B cell (primary cell): ENCODE measurements at places on chromosomes 13 and 19.

DNA sequence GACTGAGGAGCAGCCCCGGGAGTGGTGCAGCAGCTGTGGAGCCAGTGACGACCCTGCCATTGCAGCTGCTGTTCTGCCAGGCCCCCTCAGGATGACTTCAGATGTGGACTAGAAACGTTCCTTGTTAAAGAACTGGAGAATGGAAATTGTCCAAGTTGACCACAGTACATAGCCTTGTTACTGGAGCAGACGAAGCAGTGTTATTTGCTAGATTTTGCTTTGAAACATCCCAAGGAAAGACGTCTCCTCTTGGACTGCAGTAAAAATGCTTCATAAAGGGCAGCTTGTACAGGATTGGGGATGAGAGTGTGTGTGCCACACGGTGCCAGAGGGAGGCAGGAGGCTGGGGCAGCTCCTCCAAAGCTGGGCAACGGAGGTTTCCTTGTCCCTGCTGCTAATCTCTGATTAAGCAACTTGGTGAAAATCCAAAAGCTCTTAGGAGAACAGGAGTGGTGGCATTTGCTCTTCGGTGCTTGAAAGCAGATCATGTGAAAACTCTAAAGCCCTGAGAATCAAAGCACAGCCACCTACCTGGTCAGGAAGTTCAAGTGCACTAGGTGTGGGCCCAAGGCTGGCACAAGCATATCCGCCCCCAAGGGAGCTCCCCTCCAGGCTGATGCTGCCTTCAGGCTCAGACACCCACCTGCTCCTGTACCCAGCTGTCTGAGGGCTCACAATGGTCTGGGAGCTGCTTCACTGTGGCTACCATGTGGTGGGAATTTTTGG, 34.5 kb downstream of the SHISA2 start:
- DNase-seq: no peak

DNA sequence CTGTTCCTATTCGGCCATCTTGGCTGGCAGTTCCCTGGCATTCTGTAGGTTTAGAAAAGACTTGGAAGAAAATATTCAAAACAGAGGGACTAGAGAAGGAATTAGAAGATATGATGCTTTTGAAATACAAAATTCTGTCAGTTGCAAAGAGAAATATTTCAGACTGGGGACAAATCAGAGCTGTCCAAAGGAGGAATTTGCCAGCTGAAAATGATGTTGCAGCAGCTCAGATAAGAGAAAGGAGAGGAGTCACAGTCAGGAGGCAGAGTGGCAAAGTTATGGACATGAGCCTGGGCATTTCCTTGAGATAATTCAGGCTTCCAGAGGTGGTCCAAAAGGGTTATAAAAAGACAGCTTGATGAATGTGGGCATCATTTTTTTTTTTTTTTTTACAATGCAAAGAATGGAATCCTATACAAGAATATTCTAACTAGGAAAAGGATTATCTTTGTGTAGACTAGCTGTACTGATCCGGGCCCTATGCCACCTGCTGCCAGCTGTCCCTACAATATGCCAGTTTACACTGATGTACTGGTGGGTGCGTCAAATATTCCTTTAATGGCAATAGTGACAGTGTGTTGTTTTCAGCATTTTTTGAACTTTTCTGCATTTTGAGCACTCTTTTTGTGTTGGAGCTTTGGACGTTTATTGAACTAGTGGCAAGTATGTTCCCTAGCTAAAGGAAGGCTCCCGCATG, 31.8 kb upstream of the CBY2 start:
- DNase-seq: no peak

DNA sequence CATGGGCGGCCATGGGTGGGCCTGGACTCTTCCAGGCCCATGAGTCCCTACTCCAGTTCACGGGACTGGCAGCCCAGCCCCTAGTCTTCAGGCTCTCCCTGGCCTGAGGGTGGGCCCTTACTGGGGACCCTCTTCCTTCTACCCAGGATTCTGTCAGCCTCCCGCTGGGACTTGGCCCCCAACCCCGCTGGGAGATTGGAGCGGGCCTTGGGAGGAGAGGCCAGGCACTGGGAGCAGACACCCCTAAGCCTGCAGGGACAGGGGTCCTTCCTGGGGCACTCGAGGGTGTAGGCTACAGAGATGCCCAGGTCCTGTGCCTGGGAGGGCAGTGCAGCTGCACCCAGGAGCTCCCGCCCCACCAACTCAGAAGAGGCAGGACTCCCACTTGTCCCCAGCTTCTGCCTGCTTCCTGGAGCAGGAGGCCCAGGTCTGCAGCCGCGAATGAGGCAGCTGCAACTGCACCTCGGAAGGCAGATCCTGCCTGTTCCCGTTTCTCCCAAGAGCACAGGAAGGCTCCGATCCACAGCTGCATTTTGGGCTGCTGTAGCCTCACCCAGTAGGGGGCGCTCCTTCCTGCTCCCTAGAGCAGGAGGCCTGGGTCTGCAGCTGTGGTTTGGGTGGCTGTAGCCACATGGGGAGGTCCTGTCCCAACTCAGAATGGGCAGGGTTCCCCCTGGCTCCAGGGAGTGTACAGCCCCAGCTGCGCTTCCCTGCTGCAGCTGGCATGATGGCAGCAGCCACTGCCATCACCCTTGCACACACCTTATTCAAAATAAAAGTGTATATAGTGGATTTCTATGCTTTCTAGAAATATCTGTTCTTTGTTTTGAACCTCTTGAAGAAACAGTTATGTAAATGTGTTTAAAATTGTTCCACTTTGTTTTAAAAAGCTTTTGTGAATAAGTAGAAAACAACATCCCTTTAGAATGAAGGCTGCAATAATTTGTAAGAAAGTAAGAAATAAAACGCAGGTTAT, 46.8 kb downstream of the TEX26 start:
- peak; percentile 15 for DNase-seq

- no peak for DNase-seq
Observed at GRCh38 chr13:94946039-94946438, 233.7 kb upstream of the SOX21 start.

- DNase-seq: no peak
Observed at GRCh38 chr13:21747456-21747855, 76.6 kb downstream of the FGF9 start.

DNA sequence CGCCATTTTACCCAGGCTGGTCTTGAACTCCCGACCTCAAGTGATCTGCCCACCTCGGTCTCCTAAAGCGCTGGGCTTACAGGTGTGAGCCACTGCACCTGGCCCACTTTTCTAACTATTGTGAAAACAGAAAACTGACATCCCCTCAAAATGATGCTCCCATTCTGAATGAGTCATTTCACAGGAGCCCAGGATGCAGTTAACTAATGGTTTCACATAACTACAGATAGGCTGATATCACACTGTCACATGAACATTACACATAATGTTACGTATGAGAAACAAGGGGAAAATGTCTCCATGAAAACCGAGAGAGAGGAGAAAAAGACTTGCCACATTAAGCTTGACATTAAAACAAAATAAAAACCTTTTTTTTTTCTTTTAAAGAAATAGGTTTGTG, 37.5 kb downstream of the N4BP2L2 start:
- no peak for DNase-seq
